ENCODE measurements at places on chromosomes 13 and 19.

GRCh38 chr19:45068041-45068440 is 8.2 kb downstream of the ZNF296 start:
- no peak for DNase-seq

DNA sequence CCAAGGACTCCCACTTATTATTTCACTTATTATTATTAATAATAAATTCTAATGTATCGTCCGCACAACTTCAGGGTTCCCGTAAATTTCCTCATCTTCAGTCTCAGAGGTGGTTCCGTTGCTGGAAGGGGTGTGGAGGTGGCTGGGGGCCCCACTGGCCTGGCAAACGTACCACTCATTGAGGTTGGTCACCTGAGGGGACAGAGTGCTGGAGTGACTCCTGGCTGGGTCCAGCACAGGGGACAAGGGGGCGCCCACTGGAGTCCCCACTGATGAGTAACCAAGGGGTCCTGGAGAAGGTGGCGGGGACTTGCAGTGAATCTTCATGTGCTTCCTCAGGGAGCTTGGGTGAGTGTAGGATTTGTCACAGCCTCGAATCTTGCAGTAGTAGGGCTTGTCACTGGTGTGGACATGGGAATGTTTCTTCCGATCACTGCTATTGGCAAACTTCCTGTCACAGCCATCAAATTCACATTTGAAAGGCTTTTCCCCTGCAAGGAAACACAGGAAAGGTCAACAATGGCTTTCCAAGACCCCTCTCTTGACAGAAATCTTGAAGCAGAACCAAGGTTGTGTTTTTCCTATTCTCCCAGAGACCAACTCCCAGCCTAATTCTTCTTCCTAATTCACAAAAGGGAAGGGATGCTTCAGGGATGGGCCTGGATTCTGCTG is 6.1 kb downstream of the ZIC5 start:
- DNase-seq = no peak

GRCh38 chr13:20714161-20714560 is 10.7 kb downstream of the IL17D start:
- DNase-seq = no peak

DNA sequence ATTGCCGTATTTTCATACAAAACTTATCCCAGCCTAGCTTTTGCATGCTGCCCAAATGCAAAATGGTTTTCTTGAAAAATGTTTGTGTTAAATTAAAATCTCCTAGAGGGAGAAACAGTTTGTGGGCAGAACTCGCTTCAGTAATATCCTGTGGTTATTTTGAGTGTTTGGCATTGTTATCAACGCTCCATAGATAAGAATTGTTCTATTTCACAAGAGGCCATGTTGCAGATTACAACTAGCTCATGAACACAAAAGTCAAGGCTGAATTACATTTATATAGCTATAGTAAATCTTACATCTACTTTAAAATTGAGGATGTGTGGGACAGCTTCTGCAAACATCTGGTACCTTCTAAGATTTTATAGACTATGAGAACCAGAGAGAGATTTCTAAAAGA is 447.9 kb downstream of the DCT start:
- no peak for DNase-seq

GRCh38 chr13:84399320-84400085 is 517.2 kb upstream of the SLITRK1 start:
- no peak for DNase-seq

- no peak for DNase-seq
Observed at GRCh38 chr13:76523740-76524340, 362.4 kb downstream of the KCTD12 start.

DNA sequence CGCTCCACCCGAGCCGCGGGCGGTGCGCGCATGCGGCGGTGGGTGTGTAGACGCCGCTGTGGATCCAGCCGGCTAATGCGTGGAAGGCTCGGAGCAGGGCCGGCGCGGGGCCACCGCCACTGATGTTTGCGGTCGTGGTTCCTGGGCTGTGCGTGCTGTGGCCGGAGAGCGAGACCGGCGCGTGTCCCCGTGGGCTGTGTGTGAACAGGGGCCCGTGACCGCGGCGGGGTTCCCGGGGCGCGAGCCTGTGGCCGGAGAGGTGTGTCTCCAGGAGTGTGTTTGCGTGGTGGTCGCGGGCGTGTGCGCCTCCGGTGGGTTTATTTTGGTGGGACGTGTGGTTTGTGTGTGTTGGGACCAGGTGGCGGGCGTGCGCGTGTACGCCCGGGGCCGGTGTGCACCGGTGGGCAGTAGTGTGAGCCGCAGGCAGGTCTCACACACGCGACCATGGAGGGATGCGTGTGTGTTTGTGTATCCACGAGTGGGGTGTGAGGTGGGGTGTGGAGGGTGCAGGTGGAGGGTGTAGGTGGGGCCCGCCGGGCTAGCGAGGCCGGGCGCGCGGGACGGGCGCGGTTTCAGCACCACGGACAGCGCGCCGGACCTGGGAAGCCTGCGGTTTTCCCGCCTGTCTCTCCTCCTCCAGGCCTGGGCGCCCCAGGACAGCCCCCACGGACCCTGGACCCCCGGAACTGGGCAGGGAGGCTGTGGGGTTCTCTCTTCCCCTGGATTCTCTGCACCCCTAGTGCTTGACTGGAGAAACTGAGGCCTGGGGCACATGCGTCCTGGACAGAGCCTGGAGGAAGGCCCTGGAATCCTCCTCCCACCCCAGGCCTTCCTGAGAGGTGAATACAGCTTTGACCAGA is 1.6 kb downstream of the HCN2 start:
- DNase-seq = no peak

DNA sequence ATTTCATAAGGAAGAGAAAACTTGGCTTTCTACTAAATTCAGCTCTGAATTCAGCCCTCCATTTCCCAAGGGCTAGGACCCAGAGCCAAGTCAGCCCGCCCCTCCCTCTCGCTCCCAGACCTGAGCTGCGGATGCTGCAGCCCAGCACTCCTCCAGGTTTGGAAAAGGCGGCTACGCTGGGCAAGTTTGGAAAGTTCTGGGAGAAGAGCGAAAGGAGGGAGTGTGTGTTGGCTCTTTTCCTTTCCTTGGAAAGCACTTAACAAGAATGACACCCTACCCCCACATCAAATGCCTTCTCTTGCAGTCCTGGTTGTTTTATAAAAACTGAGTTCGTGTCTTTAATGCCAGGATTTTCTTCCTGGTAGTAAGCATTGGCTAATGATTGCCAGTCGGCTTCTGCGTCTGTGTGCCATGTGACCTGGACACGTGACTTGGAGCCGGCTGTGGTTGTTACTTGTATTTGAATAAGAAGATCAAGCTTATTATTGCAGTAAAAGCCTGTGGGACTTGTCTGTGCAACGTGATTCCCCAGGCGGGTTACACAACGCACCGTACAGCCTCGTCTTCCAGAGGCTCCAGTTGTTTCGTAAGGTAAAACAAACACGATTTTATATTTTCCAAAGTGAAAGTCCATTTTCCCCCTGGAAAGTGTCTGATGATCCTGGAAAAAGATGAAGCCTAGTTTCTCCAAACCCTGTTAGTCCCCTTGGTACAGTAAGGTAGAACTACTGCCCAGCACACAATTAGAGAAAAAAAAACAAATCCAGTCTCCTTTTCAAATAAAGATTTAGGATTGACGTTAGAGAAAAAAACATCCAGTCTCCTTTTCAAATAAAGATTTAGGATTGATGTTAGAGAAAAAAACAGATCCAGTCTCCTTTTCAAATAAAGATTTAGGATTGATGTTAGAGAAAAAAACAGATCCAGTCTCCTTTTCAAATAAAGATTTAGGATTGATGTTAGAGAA is 26.8 kb upstream of the UBE2L5 start:
- DNase-seq = peak; percentile 56

DNA sequence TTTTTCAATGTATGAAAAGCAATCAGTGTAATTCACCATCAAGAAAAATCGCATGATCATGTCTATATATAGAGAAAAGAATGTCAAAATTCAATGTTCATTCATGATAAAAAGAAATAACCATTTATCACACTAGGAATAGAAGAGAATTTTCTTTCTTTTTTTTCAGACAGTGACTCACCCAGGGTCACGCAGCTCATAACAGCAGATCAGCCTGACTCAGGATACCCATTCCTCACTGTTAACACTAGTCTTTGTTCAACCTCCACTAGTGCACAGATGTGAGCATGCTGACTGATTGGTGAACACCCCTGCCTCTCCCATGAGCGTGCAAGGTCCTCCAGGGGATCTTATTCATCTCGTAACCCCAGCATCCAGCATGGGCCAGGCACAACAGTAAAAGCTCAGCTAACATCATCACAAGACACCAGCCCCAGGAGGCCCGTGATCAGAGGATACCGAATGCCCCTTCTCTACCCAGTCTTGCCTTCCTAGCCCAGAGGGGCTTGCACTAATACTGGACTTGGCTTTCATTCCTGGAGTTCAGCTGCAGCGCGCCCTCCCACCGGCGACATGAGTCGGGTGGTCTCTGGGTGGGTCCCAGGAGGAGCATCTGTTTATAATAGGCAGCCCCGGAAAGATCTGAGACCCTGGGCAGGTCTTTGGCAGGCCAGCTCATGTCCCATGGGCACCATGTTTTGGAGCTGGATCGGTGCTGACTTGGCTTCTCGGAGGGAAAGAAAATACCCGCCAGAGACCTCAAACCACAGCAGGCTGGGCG is 539.5 kb upstream of the SLC10A2 start:
- DNase-seq = no peak

GRCh38 chr13:49220036-49220855 is at the start of gene MLNR:
Gene MLNR (plus strand): TSS chr13:49220338. CDS start chr13:49220338, 0 bp downstream.
- DNase-seq = no peak

GRCh38 chr19:9323557-9323918 is 441 bp upstream of the ZNF559 start:
- peak; percentile 54 for DNase-seq

DNA sequence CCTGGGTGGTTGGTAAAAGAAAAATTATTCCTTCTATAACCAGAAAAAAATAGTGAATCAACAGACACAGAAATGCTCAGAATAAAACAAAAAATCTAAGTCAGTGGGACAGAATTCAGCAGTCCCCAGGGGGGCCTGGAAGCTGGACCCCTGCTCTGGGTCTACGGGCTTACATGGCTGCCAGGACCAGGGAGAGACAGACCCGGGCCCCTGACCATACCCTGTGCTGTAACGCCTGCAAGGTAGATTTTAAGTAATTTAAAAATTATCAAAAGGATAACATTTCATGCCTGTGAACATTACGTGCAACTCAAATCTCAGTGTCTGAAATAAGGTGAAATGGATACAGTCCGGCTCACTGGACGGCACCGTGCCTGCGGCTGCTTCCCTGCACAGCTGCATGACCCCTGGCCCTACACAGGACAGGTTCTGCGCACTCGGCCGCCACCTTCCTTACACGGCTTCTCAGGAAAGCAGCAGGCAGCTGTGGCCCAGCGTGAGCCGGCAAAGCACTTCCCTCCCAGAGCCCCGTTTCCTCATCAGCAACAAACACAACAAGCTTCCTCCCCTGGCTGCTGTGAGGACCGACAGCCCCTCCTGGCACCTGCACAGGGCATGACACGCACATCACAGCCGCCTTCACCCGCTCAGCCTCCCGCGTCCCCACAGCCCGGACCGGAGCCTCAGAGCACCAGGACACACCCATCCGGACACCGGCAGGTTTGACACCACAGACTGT is 22.2 kb downstream of the RASA3 start:
- DNase-seq = no peak

DNA sequence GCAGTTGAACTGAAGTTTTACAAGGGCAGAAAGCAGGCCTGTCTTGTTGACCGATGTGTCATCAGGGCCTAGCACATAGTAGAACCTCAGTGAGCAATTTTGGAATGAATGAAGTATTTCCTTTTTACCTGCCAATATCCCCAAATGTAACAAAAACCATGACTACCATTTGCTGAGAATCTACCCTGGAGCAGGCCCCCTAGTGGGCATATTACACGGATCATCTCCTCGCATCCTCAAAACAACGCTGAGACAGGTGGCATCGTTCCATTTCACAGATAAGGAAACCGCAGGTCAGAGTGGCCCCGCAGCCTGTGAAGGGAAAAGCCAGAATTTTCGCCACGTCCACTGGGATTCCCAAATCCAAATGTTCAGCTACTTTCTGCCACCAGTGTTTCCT is 77.9 kb downstream of the CACNA1A start:
- DNase-seq = peak; percentile 30

GRCh38 chr13:112561478-112561877 is 26.5 kb downstream of the TUBGCP3 start:
- DNase-seq = no peak

- DNase-seq = no peak
Observed at GRCh38 chr19:43678512-43679261, 8.7 kb upstream of the PLAUR start.

GRCh38 chr13:44103429-44104196 is 223.9 kb downstream of the LACC1 start:
- DNase-seq = no peak

GRCh38 chr19:31761281-31761913 is 412.2 kb upstream of the TSHZ3 start:
- DNase-seq = no peak

GRCh38 chr19:48999481-49000325 is 6.0 kb downstream of the RUVBL2 start:
- DNase-seq = peak; percentile 55

- DNase-seq = no peak
Observed at GRCh38 chr13:23822252-23822824, 66.9 kb downstream of the MIPEP start.

- DNase-seq = no peak
Observed at GRCh38 chr13:42497798-42498197, 76.2 kb upstream of the TNFSF11 start.

GRCh38 chr13:77894743-77895142 is 23.9 kb downstream of the EDNRB start:
- DNase-seq = no peak

DNA sequence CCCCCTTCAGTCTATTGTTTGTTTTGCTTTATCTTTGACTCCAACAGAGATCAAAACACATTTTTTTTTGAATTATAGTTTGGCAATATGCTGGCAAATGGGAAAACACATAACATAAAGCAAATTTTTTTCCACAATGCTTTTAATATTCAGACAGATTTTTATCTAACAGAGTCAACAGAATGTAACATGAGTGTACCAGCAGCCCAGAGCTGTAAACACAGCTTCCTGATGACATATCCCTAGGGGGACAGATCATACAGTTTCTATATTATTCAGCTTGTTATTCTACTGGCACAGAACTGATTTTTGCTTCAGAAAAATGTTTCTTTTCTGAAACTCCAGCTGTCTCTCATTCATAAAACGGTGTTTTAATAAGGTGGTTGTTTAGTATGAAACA is 168.8 kb downstream of the OLFM4 start:
- no peak for DNase-seq

DNA sequence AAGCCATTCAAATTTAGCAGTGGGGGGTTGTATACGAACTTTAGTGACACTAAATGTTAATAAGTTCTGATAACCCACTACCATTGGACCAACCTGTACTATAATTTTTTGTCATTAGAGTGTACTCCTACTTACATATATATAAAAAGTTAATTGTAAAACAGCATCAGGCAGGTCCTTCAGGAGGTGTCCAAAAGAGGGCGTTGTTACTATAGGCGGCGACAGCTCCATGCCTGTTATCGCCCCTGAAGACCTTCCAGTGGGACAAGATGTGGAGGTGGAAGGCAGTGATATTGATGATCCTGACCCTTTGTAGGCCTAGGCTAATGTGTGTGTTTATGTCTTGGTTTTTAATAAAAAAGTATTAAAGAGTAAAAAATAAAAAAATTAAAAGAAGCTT is 27.5 kb downstream of the SPRYD7 start:
- DNase-seq = no peak

Measured in HTR-8/SVneo (cell line).